ENCODE measurements at places on chromosomes 7 and 10.

GRCh38 chr7:7035851-7036250 lies 146.5 kb upstream of the C1GALT1 start:
- DNase-seq = no peak

DNA sequence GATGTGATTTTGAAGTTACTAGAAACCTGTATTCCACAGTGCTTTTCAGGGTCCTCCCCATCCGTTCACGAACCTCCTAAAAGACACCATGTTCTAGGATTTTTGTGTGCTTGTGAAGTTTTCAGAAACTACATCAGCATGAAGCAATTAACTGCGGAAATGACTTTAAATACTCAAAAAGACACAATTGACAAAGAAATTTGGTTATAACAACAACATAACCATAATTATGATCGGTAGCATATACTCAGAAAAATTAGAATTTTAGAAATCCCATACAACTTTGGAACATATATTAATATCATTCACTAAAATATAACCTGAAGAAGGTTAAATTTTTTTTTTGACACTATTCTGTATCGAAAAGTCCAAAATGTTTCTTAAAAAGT lies 43.8 kb upstream of the FAM20C start:
- no peak for DNase-seq

DNA sequence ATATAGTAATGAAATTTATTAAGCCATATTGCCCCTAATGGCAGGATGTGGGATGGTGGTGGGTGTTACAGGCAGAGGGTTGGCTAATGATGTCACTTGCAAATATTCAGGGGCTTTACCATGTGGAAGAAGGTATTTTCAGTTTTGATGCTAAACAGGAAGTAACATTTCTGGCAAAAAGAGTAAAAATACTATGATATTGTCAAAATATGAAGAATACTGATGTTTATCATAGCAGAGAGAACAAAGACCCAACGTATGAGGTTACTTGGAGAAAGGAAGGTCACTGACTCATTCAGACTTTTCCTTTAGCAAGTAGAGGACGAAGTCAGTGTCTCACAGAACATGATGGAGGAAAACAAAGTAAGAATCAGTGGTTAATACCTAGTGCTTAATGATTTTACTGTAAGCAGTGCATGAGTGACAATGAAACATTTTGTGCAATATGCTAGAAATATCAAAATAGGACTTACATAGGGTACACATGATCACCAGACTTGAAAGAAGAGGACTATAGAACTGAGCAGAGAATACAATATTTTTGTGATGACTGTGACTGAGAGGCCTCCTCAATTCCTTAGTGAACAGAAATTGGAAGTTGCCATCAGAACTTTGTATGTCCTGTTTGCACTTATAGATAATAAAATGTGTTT lies 89.7 kb upstream of the STEAP4 start:
- no peak for DNase-seq

DNA sequence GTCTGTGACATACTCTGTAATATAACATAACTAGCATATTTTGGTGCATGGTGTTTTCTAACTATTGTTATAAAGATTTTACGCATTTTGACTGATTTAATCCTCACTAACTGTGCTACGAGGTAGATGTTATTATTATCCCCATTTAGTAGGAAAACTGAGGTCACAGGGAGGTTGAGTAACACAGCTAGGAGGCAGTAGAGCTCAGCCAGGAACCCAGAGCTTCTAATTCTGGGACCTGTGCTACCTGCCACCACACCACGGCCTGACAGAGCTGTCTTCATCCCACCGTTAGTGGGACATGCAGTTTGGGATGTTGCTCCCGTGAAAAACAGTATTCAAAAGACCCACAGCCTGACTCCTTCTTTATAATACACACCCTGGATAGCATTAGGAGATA lies 962.5 kb downstream of the CNTNAP2 start:
- no peak for DNase-seq

DNA sequence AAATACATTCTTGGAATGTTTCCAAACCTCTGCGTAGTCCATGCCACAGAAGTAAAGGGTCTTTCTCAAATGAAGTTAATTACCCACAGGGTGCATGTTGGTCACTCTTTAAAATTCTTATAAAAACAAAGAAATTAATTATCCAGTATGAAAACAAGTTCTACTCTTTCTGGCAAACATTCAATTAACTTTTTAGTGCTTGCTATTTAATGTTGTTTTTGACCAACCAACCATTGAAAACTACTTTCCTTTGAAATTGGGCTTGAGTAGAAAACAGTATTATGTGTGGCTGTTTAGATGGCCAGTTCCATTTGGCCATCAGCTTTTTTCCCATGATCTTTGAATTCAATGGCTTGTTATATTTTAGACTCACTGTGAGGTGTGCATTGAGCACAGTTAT lies 83.0 kb downstream of the TAF3 start:
- DNase-seq = no peak

- DNase-seq = no peak
Observed at GRCh38 chr7:17948526-17949238, 8.4 kb upstream of the SNX13 start.

DNA sequence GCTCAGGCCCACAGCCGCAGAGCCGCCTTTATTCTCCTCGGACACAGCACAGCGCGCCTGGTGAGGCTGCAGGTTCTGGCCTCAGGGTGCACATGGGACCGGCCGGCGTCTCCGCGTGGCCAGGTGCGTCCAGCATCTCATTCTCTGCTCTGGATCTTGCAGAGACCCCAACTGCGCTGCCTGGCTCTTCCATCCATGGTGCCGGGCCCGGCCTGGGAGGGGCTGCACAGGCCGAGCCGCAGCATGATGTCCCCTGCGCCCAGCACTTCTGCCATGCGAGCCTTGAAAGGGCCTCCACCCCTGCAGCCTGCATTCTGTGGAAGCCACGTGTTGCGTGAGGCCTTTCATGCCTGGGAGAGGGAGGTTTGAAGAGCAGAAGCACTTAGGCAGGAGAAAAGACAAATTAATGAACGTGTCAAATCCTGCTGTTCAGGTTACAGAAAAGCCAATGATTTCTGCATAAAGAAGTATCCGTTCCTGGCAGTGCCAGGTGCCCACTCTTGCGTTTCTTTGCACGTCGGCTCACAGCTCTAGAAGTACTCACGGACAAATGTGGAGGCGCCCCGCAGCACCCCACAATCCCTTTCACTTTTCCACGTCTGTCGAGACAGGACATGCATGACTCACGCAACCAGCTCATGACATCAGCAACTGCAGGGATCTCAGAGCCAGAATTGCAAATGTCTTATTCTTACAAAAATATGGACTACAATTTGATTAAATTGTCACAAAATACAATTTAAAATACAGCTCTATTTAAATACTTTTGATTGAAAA lies 571.4 kb downstream of the DNAJB6 start:
- DNase-seq = no peak

DNA sequence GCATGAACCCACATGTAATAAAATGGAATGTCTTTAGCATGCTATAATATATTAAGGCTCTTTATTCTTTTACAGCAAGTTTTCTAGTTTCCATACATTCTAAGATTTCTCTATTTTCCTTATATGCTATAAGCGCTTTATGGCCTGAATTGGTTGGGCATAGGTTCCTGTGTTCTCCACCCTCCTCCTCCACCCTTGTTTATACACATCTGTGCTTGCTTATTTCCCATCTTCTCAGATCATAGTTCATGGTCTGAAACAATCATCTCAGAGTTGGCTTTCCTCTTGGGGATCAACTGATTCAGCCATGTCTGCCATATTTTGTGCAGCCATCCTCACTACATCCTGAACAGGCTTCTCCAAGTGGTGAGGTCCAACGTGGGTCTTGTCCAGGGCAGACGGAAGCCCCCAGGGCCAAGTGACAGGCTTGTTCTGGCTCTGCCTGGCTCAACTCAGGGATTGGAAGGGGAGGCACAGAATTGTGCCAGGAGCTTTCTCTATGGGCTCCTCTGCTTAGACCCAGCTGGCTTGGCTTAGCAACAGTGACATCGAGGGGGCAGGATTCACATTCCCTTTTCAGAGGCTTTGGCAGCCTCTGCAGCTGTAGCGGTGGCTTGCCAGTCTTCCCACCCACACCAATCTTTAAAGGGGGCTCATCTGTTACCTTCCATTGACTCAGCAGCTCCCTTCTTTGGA lies 327.3 kb downstream of the PTEN start:
- DNase-seq = no peak

DNA sequence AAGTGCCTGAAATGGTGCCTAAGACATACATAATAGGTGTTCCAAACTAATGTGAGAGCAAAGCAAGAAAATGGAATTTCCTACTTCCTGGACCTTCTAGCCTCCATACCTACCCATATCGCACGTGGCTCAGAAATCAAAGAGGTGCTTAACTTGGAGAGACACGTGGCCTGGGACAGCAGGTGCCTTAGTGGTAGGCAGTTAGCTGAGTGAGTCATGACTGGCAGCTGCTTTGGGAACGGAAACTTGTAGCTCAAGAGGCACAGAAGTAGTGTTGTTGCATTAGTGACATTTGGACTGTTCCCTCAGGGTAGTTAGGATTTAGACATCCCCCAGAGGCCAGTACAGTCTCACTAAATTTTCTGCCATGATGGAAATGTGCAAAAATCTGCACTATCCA lies 12.0 kb upstream of the BMPER start:
- no peak for DNase-seq

- DNase-seq = no peak
Observed at GRCh38 chr10:74391786-74392185, 240.8 kb downstream of the ADK start.

- no peak for DNase-seq
Observed at GRCh38 chr10:47268696-47269095, 31.3 kb upstream of the GDF10 start.
